ENCODE measurements at places on chromosomes 12 and 14. TPM values are rescaled to one million over a fixed set of nuclear protein-coding genes. Genes with fewer than 3 reads are reported as not detected.
A peak's percentile ranks its signal among the peaks of the same experiment; 100 is the strongest.

- H3K4me1 ChIP-seq, result no peaks in the 10 kb centered on the region
- no peaks in the 10 kb centered on the region for H3K27me3 ChIP-seq
- no peak overlapping the region for H3K27ac ChIP-seq
These were observed 210.9 kb upstream of the ARID2 start for GRCh38 chr12:45518291-45519235.

DNA sequence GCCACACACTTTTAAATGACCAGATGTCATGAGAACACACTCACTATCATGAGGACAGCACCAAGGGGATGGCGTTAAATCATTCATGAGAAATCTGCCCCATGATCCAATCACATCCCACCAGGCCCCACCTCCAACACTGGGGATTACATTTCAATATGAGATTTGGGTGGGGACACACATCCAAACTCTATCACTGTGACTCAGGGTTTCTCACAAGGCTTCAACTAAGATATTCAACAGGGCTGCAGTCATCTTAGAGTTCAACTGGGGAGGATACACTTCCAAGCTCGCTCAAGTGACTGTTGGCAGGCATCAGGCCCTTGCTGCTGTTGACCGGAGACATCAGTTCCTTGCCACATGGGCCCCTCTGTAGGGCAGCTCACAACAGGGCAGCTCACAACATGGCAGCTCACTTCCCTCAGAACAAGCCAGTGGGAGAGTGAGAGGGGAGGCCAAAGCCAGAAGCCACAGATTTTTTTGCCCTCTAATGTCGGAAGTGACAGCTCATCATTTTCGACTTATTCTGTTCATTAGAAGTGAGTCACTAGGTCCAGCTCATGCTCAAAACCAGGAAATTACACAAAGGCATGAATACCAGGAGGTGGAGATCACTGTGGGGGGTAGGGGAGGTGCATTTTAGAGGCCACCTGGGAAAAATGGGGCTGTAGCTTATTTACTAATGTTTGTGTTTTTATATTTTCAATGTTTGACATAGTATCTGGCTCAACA is 50.8 kb upstream of the PTHLH start:
- no peaks in the 10 kb centered on the region for H3K27me3 ChIP-seq
- H3K27ac ChIP-seq, result no peak overlapping the region
- H3K36me3 ChIP-seq, result no peaks in the 10 kb centered on the region
- H3K4me1 ChIP-seq, result no peaks in the 10 kb centered on the region
- no peak overlapping the region for H3K4me3 ChIP-seq
- no peak for DNase-seq

GRCh38 chr14:91068642-91069041 is 8.2 kb upstream of the RPS6KA5 start:
- DNase-seq, result no peak
- H3K27me3 ChIP-seq, result no peaks in the 10 kb centered on the region
- no peaks in the 10 kb centered on the region for H3K36me3 ChIP-seq
- no peak overlapping the region for H3K4me3 ChIP-seq
- H3K4me1 ChIP-seq, result no peaks in the 10 kb centered on the region

- H3K36me3 ChIP-seq, result no peaks in the 10 kb centered on the region
- H3K4me3 ChIP-seq, result no peak within 1 kb of the TSS
- H3K27ac ChIP-seq, result no peak within 1 kb of the TSS
- H3K4me1 ChIP-seq, result no peaks in the 10 kb centered on the region
- H3K27me3 ChIP-seq, result no peaks in the 10 kb centered on the region
These were observed at the start of gene SVOP for GRCh38 chr12:109020796-109021380. TSS of gene SVOP (minus strand) at chr12:109021068. CDS start at chr12:109020868, 200 bp downstream.

DNA sequence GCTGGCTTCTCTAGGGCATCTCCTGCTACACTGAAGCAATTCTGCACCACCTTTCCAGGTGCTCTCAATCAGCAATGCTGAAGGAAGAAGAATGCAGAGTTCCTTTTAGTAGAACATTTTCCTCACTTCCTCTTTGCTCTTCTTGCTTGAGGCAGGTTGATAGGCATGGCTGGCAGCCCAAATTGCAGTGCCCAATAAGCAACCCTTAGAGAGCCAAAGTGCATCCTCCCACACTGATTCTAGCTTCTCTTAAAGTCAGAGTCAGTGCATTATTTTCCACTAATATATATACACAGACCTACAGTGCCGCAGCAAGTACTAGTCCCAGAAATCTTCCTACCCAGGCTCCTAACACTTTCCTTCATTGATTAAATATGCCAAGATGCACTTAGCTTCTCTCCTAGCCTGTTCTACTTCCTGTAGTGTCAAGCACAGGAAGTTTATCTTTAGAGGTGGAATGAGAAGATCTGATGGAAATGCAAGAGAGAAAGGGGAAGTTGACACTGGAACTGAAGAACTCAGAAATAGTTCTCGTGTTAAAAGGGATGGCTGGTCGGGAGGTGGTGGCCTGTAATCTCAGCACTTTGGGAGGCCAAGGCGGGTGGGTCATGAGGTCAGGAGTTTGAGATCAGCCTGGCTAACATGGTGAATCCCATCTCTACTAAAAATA is 132.7 kb downstream of the SSPN start:
- H3K4me1 ChIP-seq, result no peaks in the 10 kb centered on the region
- H3K27ac ChIP-seq, result no peak overlapping the region
- no peak overlapping the region for H3K4me3 ChIP-seq

DNA sequence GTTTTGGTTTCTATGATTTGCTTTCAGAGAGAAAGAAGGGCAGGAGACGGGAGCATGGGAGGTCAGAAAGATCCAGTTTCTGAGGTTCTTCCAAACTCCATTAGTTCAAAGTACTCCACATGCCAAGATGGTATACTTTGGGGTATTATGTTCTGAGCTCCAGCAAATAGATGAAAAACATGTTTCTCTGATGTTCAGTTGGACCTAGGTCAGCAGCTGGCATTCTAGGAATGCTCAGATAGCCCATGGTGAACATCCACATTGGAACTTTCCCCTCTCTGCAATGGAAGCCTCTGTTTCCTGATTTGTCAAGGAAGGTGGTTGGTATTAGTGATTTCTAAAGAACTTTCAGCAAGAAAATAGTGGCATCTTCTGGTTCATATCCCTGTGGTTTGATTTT is 257.5 kb downstream of the KTN1 start:
- H3K4me1 ChIP-seq, result no peaks in the 10 kb centered on the region
- no peak overlapping the region for H3K27ac ChIP-seq
- H3K36me3 ChIP-seq, result no peaks in the 10 kb centered on the region

DNA sequence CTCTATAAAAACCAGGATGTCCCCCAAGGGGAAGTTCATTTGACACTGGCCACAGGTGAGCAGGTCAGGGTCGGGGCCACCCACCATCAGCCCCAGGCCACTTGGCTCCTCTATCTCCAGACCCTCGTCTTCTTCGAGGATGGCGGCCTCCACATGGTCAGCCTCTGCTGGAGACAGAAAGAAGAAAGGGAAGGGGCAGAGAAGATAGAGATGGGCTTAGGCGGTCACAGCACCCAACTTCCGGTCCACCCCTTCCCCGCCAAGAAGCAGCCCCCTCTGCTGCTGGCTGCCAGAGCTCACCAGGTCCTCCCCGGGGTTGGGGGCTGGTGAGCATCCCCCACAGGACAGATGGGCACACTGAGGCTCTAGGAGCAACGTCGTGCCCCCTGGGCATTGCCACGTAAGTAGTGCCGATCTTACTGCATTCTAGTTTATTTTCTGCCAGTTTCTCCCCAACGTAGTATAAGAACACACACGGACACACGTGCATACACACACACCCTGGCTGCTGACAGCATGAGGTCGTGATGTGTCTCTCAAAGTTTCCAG is 14.2 kb downstream of the BCL11B start:
- no peaks in the 10 kb centered on the region for H3K4me1 ChIP-seq
- no peaks in the 10 kb centered on the region for H3K27me3 ChIP-seq
- H3K27ac ChIP-seq, result no peak overlapping the region
- H3K36me3 ChIP-seq, result no peaks in the 10 kb centered on the region
- no peak for DNase-seq

GRCh38 chr14:61493239-61493638 is 171.9 kb downstream of the PRKCH start:
- no peak for DNase-seq
- no peak overlapping the region for H3K4me3 ChIP-seq
- H3K4me1 ChIP-seq, result peaks cover 15% of the 10 kb centered on the region
- H3K36me3 ChIP-seq, result no peaks in the 10 kb centered on the region

DNA sequence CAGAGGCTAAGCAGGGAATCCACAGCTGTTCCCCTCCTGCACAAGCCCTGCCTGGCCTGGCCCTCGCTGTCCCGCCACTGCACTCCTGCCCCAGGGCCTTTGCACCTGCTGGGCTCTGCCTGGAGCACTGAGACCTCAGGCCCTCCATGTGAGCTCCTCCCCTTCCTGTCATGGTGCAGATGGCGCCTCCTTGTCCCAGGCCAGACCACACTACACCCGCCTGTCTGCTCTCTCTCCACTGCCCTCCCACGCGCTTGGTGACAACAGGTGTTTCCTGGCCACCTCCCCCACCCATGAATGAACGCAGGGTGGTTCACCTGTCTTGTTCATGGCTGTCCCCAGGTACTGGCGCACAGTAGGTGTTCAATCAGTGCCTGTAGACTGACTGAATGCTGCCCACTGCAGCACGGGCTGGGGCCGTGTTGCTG is 82.9 kb downstream of the NCOR2 start:
- H3K36me3 ChIP-seq, result peaks cover 20% of the 10 kb centered on the region
- H3K27ac ChIP-seq, result no peak overlapping the region
- DNase-seq, result no peak
- no peaks in the 10 kb centered on the region for H3K4me1 ChIP-seq

DNA sequence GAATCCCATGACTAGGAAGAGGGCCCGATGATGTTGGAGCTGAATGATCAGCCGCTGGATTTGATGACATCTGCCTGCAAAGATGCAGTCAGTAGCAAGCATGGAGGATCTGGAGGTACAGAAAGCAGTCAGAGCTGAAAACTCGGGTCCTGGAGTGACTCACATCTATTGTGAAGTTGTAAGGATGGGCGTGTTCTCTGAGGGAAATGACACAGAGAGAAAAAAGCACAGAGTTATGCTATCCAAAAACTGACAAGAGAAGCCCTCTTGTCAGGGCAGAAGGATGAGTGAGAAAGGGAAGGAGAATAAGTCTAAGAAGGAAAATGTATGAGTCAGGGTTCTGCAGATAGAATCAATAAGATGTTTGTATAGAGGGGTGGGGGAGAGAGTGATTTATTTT is 380.4 kb upstream of the CCDC196 start:
- no peaks in the 10 kb centered on the region for H3K4me1 ChIP-seq
- no peak overlapping the region for H3K4me3 ChIP-seq
- no peaks in the 10 kb centered on the region for H3K27me3 ChIP-seq
- H3K27ac ChIP-seq, result no peak overlapping the region
- no peaks in the 10 kb centered on the region for H3K36me3 ChIP-seq

GRCh38 chr12:122374707-122375106 is 47.8 kb downstream of the CLIP1 start:
- H3K36me3 ChIP-seq, result peaks cover 32% of the 10 kb centered on the region
- no peak overlapping the region for H3K4me3 ChIP-seq
- DNase-seq, result no peak

- no peak overlapping the region for H3K27ac ChIP-seq
- no peak for DNase-seq
- H3K27me3 ChIP-seq, result no peaks in the 10 kb centered on the region
- H3K4me3 ChIP-seq, result no peak overlapping the region
- no peaks in the 10 kb centered on the region for H3K4me1 ChIP-seq
These were observed 1141.3 kb downstream of the BCL11B start for GRCh38 chr14:98130691-98131090.

GRCh38 chr12:14981049-14981448 is 8.2 kb downstream of the PDE6H start:
- H3K4me3 ChIP-seq, result no peak overlapping the region
- H3K36me3 ChIP-seq, result no peaks in the 10 kb centered on the region
- no peaks in the 10 kb centered on the region for H3K4me1 ChIP-seq
- no peak overlapping the region for H3K27ac ChIP-seq
- no peaks in the 10 kb centered on the region for H3K27me3 ChIP-seq

DNA sequence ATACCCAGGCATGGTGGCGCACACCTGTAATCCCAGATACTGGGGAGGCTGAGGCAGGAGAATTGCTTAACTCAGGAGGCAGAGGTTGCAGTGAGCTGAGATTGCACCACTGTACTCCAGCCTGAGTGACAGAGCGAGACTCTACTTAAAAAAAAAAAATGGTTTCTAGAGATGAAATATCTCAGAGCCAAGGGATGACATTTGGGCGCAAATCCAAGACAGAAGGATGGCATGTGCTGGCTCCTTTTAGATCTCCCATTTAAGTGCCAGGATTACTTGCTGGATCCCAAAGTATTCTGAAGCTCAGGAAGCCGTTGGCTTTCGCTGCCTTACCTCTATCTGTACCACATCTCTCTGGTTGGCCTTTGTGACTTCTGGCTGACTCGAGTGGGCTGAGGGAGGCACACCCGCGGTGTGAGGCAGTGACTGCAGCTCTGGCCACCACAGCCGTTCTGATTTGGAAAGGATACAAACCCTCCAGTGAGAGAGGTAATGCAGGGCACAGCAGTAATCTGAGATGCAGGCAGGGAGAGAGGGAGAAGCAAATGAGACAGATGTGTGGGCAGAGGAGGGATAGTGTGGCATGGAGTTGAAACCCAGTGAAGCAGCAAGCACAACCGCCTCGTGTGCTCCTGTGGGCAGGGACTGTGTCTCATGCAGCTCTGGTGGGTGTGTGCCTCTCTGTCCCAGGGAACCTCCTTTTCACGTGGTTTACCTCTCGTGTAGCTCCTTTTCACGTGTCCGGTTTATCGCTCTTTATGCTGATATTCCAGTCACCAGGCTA is 4.9 kb downstream of the B4GALNT3 start:
- peaks cover 20% of the 10 kb centered on the region for H3K4me1 ChIP-seq
- no peaks in the 10 kb centered on the region for H3K27me3 ChIP-seq
- no peak for DNase-seq
- H3K4me3 ChIP-seq, result peak overlapping the region; percentile 35

GRCh38 chr12:93813186-93813585 is 136.0 kb downstream of the CRADD start:
- H3K4me1 ChIP-seq, result peaks cover 63% of the 10 kb centered on the region
- H3K4me3 ChIP-seq, result peak overlapping the region; percentile 43
- H3K27ac ChIP-seq, result peak overlapping the region; percentile 97

GRCh38 chr12:126201981-126202537 is 1136.8 kb downstream of the AACS start:
- H3K27ac ChIP-seq, result no peak overlapping the region
- DNase-seq, result no peak
- H3K27me3 ChIP-seq, result no peaks in the 10 kb centered on the region
- H3K4me1 ChIP-seq, result no peaks in the 10 kb centered on the region
- H3K4me3 ChIP-seq, result no peak overlapping the region

The SPTLC2 gene
- total RNA-seq, result 25.3 TPM

The ASB2 gene
- total RNA-seq, result 47.2 TPM

The INHBE gene
- not detected for total RNA-seq

The RPGRIP1 gene
- total RNA-seq, result not detected

The MGAT4C gene
- total RNA-seq, result 0.14 TPM

The AQP2 gene
- not detected for total RNA-seq

The TPPP2 gene
- not detected for total RNA-seq

All from thoracic aorta (tissue), 2 donors.